ENCODE measurements at places on chromosomes 4 and X.

DNA sequence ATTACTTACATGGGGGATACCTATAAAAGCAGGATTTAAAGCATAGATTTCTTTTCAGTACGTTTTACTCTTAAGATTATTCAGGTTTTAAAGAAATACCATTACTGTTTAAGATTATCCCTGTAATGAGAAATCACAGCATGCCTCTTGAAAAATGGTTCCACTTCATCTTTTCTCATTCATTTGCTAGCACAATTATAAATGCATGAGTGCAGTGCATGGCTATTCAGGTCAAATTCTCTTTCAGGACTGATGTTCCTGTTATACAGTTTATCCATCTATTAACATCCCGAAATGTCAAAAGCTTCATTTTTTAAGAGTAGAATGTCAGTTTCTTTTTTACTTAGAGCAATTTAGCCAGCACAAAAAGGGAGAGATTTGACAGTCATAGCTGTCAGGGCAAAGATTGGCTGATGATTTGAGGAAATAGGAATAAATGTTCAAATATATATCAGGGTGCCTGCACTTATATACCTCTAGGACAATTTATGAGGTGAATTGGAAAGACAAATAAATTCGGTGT is 135.2 kb downstream of the ADGRL3 start:
- no peak for DNase-seq

- no peak for DNase-seq
Observed at GRCh38 chr4:37889849-37890800, 759 bp upstream of the TBC1D1 start.

DNA sequence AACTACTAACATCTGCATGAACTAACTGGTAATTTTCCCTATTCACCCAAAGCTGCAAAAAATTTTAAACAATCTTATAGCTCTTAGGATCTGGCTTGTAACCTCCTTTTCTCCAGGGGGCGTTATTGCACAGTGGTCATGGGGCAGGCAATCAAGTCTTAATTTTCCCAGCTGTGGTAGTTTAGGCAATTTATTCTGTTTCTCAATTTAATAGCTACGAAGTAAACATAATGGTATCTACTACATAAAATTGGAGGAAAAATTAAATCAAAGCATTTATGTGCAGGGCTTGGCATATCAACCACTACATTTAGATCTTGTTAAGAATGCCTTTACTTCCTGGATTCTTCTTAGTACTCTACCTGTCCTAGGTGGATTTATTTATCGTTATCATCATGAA is 137.4 kb upstream of the GUCY1A1 start:
- no peak for DNase-seq

- DNase-seq: no peak
Observed at GRCh38 chrX:17537723-17538243, 162.8 kb downstream of the NHS start.

DNA sequence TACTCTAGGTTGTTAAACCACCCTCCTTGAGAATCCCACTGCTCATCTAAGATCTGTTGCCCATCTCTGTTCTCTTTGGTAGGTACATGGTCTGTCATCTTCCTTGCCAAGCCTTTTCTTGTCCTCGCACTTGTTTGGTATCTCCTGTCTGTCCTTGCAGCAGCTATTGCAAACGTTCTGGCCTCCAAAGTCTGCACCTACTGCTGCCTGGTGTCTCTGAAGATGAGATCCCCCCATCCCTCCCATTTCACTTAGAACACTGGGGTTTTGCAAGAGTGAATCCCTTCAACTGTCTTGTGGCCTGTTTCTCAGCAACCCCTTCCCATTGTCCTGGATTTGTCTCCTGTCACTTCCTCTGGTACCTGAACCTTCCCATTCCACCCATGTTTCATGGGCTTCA is 673 bp downstream of the CNGA2 start:
- no peak for DNase-seq

GRCh38 chr4:108003982-108004515 is 14.4 kb downstream of the HADH start:
- DNase-seq: no peak

- DNase-seq: no peak
Observed at GRCh38 chrX:129661369-129661768, 6.6 kb upstream of the APLN start.

GRCh38 chrX:19791562-19791961 is 95.8 kb downstream of the SH3KBP1 start:
- peak; percentile 37 for DNase-seq

DNA sequence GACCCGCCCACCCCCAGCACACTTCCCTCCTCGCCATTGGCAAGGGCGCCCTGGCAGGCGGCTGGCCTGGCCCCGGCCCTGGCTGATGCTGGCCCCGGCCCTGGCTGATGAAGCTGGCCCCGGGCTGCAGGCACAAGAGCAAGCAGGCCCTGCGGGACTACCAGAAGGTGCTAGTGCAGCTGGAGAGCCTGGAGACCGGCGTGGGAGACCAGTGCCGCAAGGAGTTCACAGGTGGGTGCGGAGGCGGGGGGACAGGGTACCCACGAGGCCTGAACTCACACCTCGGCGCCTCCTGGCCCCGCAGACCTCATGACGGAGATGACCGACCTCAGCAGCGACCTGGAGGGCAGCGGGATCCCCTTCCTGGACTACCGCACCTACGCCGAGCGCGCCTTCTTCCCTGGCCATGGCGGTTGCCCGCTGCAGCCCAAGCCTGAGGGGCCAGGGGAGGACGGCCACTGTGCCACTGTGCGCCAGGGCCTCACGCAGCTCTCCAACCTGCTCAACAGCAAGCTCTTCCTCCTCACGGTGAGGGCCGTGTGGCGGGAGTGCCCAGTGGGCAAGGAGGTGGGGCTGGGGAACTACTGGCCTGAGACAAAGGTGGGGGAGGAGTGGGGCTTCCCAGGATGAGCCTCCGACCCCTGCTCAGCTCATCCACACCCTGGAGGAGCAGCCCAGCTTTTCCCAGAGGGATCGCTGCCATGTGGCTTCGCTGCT is 6.1 kb upstream of the SRPK3 start:
- DNase-seq: no peak

DNA sequence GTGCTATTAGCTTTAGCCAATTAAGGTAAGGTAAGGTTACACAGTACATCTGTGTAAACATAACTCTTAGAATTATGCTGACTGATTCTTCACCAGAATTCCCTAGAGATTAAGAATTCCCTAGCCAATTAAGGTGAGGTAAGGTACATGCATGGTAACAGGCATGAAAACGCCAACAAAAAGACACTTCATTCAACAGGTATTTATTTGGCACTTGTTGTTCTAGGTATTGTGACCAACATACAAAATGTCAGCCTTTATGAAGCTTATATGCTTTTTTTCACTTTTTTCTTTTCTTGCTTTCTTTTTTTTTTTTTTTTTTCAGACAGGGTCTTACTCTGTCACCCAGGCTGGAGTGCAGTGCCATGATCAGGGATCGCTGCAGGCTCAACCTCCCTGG is 47.2 kb downstream of the EDNRA start:
- DNase-seq: no peak

GRCh38 chr4:101792056-101792590 is 1.6 kb downstream of the BANK1 start:
- no peak for DNase-seq

GRCh38 chrX:139246295-139246694 is 284.2 kb upstream of the F9 start:
- no peak for DNase-seq

DNA sequence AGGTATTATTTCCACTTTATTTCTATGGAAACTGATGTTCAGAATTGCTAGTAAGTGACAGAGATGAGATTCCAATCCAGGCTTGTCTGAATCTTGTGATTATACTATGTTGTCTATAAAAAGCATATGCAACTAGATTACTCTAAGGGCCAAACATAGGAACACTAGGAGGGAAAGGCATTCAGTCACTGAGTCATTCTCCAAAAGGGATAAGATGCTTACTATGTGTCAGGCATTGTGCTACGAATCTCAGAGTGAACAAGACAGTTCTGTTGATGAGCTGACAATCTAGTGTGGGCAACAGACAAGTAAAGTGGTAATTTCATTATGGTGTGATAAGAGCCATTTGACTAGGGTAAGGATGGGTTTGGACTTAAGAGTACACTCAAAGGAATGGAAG is 77.2 kb downstream of the RASL11B start:
- DNase-seq: no peak

Measured in central memory CD4-positive, alpha-beta T cell (primary cell).